ENCODE measurements at places on chromosomes 3 and 15. TPM values are rescaled to one million over a fixed set of nuclear protein-coding genes. Genes with fewer than 3 reads are reported as not detected.

The SEMA3F gene
- polyA plus RNA-seq, result 8.9 TPM

The PRICKLE2 gene
- 4.0 TPM for polyA plus RNA-seq

The VGLL3 gene
- 1.4 TPM for polyA plus RNA-seq

The CAPN3 gene
- polyA plus RNA-seq, result 3.9 TPM

The RTP4 gene
- 13.6 TPM for polyA plus RNA-seq

The TRPC1 gene
- 1.7 TPM for polyA plus RNA-seq

The C3orf49 gene
- not detected for polyA plus RNA-seq

The ALG1L2 gene
- not detected for polyA plus RNA-seq

The KCNMB3 gene
- polyA plus RNA-seq, result 2.9 TPM

The SLCO2A1 gene
- 6.4 TPM for polyA plus RNA-seq

The ADAMTS7 gene
- 0.65 TPM for polyA plus RNA-seq

The KBTBD13 gene
- not detected for polyA plus RNA-seq
